ENCODE measurements at places on chromosomes 16 and 17. TPM values are rescaled to one million over a fixed set of nuclear protein-coding genes. Genes with fewer than 3 reads are reported as not detected.
A peak's percentile ranks its signal among the peaks of the same experiment; 100 is the strongest.

The KRTAP9-8 gene
- polyA plus RNA-seq = not detected

The GLIS2 gene
- 36.3 TPM for polyA plus RNA-seq

The TUBG2 gene
- polyA plus RNA-seq = 18.7 TPM

The KRT9 gene
- polyA plus RNA-seq = not detected

The KRTAP17-1 gene
- polyA plus RNA-seq = not detected

The DRC7 gene
- polyA plus RNA-seq = 3.9 TPM

The CLEC18B gene
- polyA plus RNA-seq = 104 TPM

DNA sequence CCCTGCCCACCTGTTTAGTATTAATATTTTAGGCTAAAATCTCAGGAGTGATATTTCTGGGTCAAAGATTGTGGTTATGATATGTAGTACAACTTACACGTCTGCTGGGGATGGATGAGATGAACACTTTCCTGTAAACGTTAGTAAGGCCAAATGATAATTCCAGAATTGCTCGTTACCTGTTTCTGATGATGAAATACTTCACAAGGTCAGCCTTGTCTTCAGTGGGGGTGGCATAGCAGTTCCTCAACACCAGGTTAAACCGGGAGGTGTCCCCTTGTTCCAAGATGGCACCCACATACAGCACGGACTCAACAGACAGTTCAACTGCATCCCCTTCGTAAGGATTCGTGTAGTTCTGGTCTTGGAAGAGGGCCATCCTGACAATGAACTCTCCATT is 9.3 kb downstream of the GP2 start:
- DNase-seq = no peak

- no peak for DNase-seq
Measured at GRCh38 chr17:6427279-6427781, 7.6 kb downstream of the AIPL1 start.

GRCh38 chr16:7967996-7968509 is 622.3 kb downstream of the TMEM114 start:
- DNase-seq = no peak

DNA sequence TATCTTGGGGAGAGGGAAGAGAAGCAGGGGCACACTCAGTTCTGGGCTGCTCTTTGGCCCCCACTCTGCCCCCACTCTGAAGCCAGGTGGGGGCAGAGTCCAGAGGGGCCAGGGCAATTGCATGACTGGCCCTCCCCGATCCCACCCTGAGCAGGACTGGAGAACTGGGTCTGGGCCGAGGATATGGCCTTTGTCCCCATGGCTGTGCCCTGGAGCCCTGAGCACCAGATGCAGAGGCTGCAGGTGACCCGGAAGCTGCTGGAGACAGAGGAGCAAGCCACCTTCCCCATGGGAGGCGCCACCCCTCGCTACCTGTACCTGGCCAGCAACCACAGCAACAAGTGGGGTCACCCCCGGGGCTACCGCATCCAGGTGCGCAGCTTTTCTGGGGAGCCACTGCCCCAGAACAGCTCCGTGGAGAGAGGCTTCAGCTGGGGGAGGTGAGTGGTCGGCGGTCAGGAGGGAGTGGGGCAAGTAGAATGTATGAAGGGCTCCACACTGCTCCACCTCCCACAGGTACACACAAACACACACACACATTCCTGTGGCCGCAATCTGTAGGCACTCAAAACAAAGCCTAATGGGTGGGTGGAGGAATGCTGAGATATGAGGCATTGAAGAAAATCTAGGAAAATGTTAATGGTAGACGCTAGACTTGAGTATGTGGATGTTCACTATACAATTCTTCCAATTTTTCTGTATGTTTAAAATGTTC is 21.4 kb downstream of the AOC3 start:
- no peak for DNase-seq

DNA sequence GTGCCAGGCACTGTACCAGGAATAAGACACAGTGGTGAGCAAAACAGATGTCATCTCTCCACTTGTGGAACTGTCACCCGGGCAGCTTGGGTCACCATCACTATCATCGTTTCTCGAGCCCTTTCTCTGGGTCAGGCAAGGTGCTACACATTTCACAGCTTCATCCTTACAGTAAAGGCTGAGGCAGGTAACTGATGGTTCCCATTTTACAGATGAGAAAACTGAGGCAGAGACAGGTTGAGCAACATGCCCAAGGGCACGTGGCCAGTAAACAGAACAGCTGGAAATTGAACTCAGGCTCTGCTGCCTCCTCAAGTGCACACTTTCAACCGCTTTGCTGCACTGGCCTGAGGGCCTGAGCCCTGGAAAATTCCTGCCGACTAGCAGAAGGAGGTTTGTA is 294.6 kb downstream of the XYLT1 start:
- no peak for DNase-seq

DNA sequence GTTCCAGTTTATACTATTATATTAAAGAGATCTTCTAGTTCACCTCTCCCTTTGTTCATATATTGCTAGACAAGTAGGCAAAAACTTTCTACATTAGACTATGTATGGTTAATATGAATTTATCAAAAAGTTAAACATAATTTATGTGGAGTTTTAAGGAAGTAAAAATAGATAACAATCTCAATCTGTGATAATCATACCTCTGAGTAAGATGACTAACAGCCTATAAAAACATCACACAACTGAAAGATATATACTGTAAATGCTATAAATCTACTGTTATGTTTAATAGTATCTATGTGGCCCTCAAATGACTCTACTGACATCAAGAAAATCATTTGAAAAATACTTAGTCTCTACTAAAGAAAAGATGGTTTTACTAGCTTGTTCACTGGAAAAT is 37.1 kb downstream of the AP1G1 start:
- no peak for DNase-seq

DNA sequence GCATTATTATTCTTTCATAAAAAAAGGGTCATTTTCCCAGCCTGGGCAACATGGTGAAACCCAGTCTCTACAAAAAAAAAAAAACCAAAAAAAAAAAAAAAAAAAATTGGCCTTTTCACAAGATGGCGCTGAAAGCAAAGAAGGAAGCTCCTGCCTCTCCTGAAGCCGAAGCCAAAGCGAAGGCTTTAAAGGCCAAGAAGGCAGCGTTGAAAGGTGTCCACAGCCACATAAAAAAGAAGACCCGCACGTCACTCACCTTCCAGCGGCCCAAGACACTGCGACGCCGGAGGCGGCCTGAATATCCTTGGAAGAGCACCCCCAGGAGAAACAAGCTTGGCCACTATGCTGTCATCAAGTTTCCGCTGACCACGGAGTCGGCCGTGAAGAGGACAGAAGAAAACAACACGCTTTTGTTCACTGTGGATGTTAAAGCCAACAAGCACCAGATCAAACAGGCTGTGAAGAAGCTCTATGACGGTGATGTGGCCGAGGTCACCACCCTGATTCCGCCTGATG is 4.9 kb upstream of the PGAP6 start:
- no peak for DNase-seq

DNA sequence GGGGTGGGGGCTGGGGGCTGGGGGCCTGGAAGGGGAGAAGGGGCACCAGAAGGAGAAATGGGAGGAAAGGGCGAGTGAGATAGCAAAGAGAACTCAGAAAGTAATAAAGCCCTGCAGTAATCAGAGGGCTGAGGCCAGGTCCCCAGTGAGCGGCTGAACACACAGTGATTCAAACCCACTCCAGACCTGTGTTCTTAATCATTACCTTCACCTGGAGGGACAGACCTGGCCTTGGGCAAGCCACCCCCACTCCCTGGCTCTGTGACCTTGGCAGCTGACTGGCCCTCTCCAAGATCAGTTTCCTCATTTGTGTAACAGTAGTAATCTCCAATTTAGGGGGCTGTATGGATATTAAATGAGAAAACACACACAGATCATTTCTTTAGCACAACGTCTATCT is 150.4 kb downstream of the WWOX start:
- no peak for DNase-seq

DNA sequence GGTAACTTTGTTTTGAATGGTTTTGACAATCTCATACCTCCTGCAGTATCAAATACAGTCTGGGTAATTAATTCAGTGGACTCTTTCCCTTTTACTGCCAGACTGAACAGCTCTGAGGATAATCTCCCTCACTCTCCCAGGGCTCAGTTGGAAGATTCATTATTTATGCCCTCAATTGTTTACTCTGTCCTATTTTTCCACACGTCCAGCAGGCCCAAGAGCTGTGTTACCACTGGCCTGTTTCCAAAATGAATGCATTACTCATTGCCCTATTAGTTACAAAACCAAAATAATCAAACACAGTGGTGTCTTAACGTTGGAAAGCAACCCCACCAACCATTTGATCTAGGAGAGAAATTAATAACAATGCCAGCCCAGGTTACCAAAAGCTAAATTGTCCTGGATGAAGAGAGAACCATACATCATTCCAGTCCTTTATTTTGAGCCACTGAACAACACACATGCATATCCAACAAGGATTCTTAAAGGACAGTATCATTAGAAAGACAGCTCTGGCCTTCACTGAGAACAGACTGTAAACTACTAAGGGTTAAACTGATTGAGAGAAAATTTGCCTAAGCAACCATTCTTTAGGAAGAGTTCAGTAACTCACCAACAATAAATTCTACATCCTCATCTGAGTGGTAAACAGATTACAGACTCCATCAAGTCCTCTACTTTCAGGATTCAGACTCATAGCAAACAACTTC is 34.5 kb downstream of the FAM222B start:
- DNase-seq = no peak

DNA sequence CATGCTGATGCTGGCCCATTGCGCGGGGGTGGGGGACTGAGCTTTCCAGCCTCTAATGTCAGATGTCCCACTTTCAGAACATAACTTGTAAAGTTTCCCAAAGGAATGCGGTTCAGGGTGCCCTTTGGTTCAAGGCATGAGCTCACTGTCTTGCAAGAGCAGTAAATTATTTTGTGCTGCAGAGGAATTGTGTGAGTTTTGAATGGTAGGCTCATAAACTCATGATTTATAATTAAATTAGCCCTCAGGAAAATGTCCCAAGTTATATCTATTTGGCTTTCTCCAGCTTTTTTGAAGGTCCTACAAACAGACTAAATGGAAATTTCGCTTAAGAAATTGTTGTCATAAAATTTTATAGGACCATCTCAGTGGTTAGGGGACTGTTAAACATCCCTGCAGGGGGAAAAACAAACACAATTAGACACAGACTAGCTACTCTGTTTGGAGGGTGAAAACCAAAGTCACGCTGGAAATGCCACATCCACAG is 321.8 kb downstream of the HS3ST3B1 start:
- DNase-seq = peak; percentile 8

DNA sequence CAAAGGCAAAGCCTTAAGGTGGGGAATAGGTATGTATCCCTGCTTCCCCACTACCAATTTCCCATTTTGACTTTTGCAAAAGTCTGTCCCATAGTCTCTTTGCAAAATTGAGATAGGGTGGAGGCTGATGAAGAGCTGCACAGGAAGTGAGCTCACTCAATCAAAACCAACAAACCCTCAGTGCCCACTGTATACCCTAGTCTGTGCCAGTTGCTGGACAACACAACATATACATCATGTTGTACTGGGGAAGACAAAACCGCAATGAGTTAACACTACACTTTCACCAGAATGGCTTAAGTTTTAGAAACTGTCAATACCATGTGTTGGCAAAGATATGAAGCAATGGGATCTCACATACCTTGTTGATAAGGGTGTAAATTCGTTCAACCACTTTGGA is 40.4 kb upstream of the AXIN2 start:
- no peak for DNase-seq

DNA sequence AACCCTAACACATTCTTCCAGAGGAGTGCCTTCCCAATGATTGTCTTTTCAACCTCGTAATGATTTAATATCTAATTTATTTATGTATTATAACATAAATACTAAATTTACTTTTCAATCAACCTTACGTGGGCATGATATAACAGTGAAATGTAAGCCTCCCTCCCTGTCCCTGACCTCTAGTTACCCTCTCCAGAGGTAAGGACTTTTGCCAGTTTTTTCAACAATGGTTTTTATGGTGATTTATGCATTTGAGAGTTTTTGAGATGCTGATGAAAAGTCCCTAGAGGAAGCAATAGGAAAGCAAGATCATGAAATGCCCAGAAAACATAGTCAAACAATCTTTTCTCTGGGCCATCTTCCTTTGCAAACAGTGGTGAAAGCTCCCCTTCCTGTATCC is 35.2 kb upstream of the PLLP start:
- no peak for DNase-seq

GRCh38 chr16:82042144-82042543 is 7.1 kb downstream of the HSD17B2 start:
- DNase-seq = no peak

- no peak for DNase-seq
Measured at GRCh38 chr17:78787444-78787843, 5.4 kb upstream of the CYTH1 start.

DNA sequence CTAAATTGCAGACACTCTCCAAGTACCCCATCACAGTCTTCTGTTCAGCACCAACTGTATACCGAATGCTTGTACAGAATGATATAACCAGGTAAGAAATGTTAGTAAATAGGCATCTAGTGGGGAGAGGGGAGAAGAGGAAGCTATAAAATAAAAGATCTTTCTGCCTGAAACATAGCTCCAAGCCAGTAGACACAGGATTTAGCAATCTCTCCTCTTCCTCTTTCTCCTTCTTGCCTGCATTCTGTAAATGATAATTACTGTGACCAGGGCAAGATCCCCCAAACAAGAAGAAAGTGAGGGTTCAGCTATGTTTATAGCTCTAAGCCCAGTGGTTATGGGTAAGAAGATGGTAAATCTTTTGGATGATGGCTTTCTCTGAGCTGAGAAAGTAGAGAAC is 17.9 kb downstream of the ACSM3 start:
- no peak for DNase-seq

GRCh38 chr17:66829883-66830282 is 5.0 kb upstream of the CACNG5 start:
- DNase-seq = peak; percentile 12

GRCh38 chr16:75053791-75054555 is 55.1 kb downstream of the ZNRF1 start:
- no peak for DNase-seq

DNA sequence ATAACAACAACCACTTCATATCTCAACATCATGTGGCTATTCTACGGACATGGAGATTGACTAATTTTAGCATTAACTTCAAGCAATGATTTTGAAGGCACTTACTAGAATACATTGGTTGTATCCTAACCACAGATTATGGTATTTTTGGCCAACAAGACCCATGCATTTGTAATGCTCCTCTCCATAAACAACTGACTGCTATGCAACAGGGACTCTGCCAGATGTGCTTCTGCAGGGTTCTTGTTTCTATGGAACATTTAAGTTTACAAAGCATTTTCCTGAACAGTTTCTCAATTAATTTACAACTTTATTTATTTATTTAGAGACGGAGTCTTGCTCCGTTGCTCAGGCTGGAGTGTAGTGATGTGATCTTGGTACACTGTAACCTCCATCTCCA is 178.0 kb downstream of the PARN start:
- no peak for DNase-seq

DNA sequence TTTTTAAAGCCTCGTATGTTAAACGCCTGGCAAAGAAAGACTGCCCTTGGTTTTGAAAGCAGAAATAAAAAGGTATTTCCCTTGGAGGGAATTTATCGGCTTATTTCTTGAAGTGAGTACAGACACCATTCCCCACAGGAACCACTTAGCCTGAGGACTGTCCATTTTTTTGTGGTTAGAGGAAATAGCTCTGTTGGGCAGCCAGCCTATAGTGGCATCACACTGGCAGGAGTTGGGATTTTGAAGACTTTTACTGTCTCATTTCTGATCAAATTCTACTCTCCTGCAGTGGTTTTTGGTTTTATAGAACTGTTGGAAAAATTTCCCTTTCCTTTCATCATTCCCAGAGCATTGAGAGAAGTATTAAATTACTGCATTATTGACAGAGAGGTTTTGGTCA is 34.1 kb upstream of the CDC6 start:
- no peak for DNase-seq
